Kidney capillary endothelial cell (primary cell): ENCODE measurements at places on chromosomes 2 and 18.
A peak's percentile ranks its signal among the peaks of the same experiment; 100 is the strongest.

- DNase-seq: no peak
These were observed 53.3 kb upstream of the ZBTB7C start for GRCh38 chr18:48462510-48462909.

GRCh38 chr2:67400560-67401485 lies 3.7 kb downstream of the ETAA1 start:
- DNase-seq: peak; percentile 69

DNA sequence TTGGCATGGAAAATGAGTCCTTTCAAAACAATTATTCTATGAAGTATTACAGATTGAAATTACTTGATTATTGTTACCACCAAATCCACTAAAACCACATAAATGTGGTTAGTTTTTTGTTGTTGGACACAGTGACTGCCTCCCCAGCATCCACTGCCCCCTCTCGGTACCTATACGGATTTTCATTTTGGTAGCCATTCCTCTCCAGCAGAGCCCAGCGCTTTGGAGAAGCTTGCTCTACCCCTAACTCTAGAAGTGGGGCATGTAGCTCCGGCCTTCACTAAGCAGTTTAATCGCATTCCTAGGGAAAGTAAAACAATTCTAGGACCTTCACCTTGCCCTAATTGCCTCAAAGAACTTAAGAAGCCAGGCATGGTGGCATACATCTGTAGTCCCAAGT lies 24.2 kb downstream of the OLA1 start:
- no peak for DNase-seq

DNA sequence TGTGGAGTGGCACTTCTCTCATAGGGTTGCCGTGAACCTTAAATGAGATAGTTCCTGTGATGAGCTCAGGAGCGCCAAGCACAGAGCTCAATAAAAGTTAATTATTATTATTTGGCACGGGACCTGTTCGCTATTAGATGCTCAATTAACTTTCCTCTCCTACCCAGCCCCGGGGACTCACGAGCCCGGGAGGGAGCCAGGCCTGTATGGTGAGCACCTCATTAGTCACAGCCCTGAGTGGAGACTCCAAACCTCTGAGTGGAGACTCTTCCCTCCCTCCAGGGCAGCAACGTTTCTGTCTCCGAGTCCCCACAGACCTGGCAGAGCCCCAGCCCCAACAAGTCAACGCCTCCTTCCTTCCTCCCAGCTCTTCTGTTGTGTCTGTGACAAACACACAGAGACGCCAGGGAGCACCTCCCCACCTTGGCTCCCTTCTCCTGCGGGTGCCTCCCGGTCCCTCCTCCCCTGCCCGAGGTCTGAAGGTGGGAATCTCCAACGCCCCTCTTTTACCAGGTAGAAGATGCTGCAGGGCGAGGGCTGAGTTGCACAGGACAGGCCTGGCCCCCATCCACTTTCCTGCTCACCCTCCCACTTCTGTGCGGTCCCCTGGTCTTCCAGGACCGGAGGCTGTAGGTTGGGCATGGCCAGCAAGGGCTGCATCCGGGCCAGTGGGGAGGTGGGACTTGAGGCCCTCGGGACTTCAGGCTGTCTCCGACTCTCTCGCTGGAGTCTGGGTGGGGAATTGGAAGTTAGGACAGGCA lies 52.7 kb upstream of the ODC1 start:
- DNase-seq: peak; percentile 11

DNA sequence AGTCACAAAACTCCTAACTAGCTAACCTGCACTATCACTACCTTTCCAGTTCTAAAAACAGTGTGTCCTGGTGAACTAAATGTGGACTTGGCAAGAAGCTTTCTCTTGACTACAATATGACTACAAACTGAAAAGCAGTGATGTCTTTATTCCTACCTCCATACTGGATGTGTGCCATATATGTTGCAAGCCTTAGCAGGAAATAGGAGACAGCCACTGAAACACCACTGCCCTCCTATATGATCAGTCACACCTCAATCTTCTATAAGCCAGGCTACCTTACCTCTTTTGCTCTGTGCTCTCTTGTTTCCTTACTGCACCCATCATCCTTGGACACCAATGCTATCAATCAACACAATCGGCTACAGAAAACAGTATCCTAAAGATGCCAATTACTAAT lies 34.1 kb downstream of the SS18 start:
- DNase-seq: no peak

DNA sequence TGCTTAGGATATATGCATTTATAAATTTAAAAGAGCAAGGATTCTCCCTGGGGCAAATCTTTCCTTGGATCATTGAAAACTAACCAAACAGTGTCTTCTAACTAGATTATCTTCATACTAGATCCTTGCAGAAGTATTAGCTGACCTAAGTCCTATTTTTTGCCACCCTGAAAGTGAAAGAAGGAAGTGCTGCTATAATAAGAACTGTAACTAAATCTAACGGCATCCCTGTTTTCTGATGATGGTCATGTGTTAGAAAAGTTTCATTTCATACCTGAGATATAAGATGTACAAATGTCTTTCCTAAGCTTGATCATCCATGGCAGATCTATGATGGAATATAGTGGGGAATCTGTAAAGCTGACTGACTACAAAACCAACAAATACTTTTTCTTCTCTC lies 102.7 kb downstream of the MAP2 start:
- peak; percentile 39 for DNase-seq

GRCh38 chr18:77366720-77367641 lies 117.3 kb downstream of the GALR1 start:
- DNase-seq: no peak

DNA sequence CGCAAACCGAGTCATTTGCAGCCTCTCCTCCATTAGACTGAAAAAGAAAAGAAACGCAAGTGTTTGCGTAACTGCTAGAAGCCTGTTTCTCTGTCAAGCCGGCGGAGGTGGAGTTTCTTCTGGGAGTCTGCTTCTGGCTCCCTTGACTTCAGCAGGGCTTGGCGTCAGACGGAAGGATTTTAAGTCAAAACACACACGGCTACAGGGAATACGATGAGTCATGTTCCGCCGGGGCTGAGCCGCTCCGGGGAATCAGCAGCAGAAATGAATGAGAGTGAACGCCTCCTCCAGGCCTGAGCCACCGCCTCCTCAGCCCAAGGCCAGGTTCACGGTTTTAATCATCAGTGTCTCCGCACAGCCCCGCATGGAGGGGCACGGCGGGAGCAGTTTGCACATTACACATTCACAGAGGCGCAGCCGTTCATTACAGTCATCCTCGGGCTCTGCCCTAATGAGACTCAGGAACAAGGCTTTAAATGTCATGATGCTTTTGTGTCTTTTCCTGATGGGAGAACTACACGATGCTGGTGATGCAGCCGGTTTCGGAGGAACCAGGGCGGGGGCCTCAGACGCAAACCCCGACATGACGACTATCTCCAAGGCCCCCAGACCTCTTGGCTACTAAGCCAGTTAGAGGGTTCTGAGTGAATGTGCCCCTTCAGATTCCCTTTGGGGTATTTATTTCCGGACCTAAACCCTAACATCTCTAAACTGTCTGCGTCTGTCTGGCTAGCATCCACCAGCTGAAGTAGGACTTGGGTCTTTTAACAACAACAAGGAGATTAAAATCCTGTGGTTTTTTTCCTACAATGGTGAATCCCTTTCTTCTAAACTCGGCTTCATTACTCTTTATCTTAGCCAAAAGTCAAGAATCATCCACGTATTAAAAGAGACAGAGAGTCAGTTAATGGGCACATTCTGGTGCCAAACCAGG lies 11.1 kb upstream of the SCG2 start:
- peak; percentile 93 for DNase-seq

DNA sequence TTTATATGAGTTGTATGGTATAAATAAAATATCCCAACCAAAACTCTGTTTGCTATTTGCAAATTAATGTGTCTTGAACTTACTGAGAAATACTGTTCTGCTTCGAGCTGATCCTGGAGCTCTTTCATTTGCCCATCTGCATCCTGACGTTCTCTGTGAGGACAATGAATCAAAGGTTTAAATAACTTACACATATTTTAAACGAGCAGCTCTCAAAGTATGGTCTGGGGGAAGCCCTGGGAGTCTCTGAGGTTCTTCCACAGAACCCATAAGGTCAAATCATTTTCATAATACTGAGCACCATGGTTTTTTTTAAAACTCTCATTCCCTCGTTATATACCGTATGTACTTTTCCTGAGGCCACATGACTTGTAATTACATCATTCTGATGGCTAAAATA lies 46.7 kb downstream of the SLC66A3 start:
- no peak for DNase-seq

- DNase-seq: no peak
These were observed 254.3 kb downstream of the METTL4 start for GRCh38 chr18:2316751-2317696.

DNA sequence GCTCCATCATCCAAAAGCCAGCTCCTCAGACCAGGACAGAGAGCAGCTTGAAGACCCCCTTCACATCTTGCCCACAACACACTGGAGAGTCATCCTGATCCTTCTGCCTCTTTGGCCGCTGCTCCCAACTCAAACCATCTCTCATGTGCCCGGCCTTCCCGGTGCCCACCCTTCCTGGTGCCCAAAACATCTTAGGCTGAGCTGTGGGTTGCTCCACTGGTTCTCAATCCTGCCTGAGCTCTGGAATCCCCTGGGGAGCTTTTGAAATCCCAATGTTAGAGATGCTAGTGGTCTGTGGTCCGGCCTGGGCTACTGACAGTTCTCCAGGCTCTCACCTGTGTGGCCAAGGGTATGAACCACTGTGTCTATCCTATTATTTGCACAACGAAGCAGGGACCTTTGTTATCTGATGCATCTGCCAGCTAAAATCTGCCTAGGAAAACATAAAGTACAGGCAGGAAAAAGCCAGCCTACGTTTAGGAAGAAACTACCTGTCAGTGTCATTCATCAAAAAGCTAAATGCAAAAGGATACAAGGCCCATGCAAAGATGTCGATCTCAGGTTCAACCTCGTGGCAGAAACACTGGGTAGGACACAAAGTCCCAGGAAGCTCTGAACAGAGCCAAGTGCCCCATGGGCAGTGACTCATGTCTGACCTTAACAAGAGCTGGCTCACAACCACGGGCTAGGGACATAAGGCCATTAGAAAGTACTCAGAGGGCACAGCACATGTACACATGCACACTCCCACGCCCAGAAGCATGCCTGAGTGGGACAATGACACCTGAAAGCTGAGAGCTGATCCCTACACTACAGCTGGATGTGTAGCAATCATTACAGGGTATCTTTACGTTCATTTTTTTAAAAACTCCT lies 30.8 kb downstream of the TBC1D8 start:
- peak; percentile 72 for DNase-seq

- no peak for DNase-seq
These were observed 1363.9 kb upstream of the CRIM1 start for GRCh38 chr2:34991508-34992274.

GRCh38 chr2:102235491-102235890 lies 48.7 kb downstream of the IL1RL2 start:
- no peak for DNase-seq

- DNase-seq: no peak
These were observed 160.8 kb downstream of the PHLPP1 start for GRCh38 chr18:62876111-62876510.

GRCh38 chr2:70936165-70936978 lies 672 bp downstream of the ATP6V1B1 start:
- no peak for DNase-seq

DNA sequence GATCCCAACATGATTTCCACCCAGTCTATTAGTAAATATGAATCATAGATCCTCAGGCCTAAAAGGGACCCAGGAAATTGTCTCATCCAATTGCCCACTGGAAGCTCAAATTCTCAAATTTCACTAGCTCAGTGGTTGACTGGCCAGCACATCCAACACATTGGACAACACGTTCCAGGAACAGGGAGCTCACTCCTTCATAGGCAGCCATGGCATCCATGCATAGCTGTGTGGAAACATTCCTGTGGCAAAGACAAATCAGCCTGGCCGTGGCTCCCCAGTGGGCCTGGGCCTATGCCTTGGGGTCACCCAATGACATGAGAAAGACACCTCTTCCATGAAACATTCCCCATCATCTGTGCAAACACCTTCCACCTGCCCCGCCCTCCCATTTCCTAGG lies 261.1 kb downstream of the ANAPC1 start:
- no peak for DNase-seq

DNA sequence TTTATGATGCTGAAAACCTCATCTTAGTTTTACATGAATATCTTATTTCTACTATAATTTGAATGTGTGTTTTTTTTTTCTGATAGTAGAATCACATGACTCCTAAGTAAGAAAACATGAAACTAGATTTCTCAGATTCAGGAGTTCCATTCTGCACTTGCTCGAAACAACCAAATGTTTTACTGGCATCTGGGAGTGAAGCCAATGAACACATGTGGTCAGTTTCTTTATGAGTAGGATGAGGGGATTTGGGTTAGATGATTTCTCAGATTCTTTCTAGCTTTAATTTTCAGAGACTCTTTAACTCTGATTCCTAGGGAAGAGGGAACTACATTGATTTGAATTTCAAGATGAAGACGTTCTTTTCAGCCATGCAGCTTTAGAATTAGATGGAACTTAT lies 225.0 kb upstream of the NT5C1B start:
- no peak for DNase-seq

- DNase-seq: peak; percentile 84
These were observed 654.3 kb downstream of the LRRTM4 start for GRCh38 chr2:76867854-76868253.

DNA sequence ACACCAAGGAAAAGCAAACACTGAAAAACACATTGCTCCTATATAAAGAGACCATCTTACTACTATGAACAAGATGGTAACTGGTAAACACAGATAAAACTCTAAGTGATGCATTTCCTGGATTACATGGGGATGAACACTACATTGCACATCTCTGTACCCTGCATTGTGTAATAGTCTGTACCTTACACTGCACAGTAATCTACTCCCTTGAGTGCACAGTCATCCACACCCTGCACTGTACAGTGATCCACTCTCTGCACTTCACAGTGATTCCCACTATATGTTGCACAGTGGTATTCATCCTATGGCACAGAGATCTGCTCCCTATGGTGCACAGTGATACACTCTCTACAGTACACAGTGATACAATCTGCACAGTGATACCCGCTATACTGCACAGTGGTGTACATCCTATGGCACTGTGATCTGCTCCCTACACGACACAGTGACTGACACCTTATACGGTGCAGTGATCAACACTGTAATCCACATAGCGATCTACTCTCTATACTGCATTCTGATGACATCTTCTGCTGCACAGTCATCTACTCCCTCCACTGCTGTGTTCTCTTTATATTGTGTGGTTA lies 462.2 kb upstream of the RGPD4 start:
- no peak for DNase-seq

DNA sequence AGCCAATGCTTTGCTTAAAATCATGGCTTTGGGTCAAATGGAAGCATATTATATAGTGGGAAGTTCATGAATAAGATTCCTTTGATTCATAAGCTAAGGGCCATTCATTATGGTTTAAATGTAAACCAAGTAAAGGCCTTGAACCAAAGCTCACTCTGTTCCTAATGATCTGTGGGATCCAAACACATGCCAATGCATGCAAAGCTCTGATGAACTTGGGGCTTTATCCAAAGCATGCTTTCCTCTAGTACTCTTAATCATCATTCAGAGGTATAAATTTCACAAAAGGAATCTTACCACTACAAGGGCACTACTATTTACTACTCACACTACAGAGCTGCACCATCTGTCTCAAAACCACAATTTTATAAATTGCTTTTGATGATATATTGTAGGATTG lies 102.8 kb upstream of the RBMS1 start:
- DNase-seq: no peak
